ENCODE measurements at places on chromosomes 1 and 21.

DNA sequence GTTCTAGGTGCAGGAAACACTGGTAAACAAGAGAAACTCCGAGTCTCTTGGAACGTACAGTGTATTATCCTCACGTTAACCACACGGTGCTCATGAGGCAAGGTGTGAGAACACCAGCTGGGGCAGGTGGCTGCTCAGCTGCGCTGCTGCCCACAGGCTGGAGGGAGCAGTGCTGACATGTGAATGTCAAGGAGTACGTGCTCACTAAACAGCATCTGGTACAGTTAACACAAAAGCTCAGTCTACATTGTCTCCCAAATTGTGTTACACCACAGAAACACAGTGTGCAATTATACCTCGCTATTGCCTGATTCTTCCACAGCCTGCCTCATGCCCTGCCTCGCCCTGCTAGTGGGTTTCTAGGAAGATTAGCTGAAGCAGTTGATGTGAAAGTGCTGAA is 138.4 kb downstream of the GLIS1 start:
- DNase-seq, result no peak

DNA sequence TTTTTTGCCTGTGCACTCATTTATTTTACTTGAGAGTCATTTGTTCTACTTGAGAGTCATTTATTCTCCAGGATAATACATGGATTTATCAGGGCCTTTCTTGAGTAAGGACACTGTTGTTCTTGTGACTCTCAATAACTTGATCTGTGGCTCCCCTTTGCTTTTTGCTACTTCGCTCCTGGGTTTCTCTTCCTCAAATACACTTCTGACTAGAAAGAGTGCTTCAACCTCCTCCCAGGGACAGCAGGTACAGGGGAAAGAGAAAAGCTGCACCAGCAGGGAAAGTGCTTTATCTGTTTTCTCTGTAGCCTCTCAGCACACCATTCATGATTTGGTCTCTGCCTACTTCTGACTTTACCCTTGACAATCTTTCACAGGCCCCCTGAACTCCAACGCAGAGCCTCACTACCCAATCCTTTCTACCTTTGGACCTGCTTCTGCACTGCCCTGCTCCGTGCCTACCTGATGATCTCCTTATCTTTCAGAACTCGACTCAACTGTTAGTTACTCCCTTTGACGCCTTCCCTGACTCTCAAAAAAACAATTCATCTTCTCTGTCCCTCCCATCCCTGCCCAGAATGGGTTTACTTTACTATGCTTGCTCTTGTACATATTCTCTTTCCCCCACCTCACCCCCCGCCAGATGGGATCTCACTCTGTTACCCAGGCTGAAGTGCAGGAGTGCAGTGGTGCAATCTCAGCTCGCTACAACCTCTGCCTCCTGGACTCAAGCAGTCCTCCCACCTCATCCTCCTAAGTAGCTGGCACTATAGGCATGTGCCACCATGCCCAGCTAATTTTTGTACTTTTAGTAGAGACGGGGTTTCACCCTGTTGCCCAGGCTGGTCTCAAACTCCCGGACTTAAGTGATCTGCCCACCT is 15.6 kb upstream of the PIGM start:
- no peak for DNase-seq

- no peak for DNase-seq
Measured at GRCh38 chr1:154546264-154547063, 12.0 kb downstream of the UBE2Q1 start.

- no peak for DNase-seq
Measured at GRCh38 chr1:41872074-41872473, 46.6 kb downstream of the HIVEP3 start.

- no peak for DNase-seq
Measured at GRCh38 chr1:205936846-205937586, 6.2 kb downstream of the SLC26A9 start.

All from NCI-H1930 (cell line).